ENCODE measurements at places on chromosomes 13 and 19.

GRCh38 chr19:377801-378581 lies 31.0 kb downstream of the C2CD4C start:
- no peak for DNase-seq

DNA sequence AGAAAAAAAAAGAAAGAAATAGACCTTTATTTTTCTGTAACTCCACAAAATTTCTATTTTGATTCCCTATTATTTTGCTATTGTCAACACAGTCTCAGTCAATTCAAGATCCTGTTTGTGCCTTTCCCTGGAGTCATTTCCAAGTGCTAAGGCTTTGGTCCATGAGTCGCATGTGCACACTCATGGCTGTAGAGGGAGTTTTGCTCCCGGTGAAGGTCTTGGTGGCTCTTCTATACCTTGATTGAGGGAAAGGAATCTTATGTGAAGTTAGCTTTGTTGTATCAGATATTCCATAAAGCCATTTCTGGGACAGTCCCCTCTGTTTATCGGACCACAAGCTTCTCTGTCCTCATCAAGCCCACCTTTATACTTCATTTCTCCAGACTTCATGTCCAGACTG lies 58.7 kb upstream of the ALOX5AP start:
- DNase-seq = no peak

DNA sequence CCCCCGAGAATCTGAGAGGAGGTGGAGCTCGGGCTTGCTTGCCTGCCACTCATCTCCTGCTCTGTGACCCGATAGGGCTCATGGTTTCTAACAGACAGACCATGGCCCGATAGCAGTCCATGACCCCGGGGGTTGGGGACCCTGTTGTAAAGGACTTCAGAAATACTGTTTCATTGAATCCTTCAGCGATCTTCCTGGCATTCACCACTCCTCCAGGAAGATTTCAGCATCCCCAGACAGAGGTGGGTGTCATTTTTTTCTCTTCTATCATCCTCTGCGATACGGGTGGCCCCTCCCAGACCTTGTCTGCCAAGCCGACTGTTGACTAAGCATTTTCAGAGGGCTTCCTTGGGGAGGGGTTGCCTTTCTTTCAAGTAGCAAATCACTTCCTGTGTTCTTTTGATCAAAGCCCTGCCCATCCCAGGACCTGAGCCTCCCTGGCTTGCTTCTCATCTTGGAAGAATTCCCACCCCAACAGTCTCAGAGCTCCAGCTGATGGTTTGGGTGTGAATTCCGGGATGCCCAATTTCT lies 1.7 kb downstream of the MYO1F start:
- no peak for DNase-seq

DNA sequence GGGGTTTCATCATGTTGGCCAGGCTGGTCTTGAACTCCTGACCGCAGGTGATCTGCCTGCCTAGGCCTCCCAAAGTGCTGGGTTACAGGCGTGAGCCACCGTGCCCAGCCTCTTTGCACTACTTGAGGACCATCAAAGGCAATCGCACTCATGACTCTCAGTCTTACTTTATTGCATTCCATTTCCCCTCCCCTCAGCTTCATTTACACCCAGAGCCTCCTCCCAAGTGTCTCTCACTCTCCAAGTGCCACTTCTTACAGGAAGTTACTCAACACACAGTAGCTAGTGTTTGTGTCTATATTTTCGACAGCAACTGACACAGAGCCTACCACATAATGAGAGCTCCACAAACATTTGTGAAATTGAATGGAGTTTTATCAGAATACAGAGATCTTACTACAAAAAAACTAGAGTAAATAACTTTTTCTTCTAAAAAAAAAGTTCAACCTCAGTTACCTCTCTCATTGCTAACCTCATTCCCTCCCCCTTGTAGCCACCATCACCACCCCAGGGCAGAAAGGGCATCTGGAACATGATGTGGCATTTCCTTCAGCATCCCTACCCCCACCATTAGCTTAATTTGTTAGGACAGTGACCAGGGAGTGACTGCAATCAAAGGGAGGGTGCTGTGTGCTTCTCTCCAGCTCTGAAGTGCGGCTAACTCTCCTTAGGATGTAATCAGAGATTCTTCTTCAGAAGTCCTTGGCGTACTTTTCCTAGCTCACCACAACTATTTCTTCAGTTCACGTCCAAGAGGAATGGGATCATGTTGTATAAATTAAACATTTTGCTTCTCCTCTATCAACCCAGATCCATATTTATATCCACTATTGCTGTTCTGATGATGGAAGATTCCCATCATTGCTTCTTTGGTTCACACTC lies 17.0 kb upstream of the RUBCNL start:
- no peak for DNase-seq

DNA sequence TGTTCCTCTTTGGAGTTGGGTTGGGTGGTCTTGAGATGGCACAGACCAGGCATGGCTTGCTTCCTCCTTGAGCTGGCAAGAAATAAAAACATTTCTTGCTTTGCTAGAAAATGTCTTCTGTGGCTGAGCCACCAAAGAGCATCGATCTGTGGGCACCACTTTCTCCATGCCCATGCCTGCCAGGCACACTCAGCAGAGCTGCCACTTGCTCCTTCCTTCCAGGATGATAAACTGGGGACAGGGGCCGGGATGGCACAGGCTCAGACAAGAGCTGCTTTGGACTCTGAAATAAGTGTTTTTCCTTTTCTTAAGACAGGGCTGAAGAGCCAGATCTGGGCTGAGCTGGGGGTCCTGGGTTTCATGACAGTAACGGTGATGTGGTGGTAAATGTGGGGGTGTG lies 32.8 kb downstream of the NFIX start:
- DNase-seq = no peak

- no peak for DNase-seq
These were observed 1.2 kb downstream of the CD70 start for GRCh38 chr19:6589711-6590257.

- no peak for DNase-seq
These were observed 1028.0 kb downstream of the UQCRFS1 start for GRCh38 chr19:28184997-28185396.

DNA sequence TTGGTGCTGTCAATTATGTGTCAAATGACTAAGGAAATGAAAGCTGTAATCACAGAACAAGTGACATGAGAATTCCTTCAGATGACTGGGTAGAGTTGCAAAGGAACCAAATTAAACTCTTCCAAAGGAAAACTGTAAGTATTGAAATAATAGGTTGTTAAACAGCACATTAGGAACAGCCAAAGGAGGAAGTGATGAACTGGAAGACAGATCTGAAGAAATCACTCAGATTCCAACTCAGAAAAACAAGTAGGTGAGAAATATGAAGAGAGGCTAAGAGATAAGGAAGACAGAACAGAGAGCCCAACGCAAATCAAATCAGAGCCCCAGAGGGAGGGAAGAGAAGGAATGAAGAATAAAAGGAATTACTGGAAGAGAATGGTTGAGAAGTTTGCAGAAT lies 15.4 kb downstream of the TMEM161A start:
- no peak for DNase-seq

DNA sequence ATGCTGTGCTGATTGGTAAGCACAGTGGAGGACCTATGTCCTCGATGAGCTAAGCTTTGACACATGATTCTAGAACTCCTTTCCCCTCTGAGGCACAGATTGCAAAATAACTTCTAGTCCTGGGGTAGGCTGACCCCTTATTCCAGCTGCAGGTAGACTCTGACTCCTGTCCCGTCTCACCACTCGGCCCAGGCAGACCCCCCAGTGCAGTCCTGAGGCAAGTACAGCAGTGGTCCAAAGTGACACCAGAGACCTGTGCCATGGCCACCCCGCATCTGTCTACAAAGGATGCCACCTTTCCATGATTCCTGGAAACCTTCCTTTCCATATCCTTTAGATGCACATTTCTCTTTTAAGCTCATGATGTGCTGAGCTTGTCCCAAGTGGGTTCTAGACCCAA lies 482.5 kb downstream of the ZNF536 start:
- DNase-seq = no peak

DNA sequence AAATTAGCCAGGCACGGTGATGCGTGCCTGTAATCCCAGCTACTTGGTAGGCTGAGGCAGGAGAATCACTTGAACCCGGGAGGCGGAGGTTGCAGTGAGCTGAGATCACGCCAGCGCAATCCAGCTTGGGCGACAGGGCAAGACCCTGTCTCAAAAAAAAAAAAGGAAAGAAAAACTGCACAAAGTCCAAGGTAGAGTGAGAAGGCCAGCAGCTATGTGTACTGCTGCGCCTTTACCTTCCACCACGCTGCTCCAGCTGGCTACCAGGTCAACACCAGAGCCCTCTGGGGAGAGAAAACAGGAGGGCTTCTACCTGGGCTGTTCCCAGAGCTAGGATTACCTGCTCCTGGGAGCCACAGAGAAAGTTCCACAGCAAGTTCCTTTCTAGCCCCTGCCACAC lies 3.2 kb downstream of the ELL start:
- no peak for DNase-seq

- DNase-seq = no peak
These were observed 321.7 kb downstream of the DCT start for GRCh38 chr13:94157705-94158218.

DNA sequence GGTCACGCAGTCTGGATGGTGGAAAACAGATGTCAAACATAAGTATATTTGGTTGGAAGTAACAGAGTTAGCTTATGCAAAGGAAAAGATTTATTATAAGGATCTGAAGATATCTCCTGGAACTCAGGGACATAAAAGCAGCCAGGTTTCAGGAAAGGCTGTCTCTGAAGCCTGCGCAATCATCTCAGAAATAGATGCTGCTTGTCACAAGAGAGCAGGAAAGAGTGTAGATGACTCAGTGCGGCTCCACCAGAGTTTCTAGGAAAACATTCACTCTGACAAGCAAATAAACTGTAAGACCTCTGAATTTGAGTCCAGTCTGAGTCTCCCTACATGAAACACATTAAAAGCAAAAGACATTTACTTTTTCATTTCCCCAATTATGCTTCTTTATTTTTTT lies 220.4 kb upstream of the HTR2A start:
- no peak for DNase-seq

- DNase-seq = no peak
These were observed 62.8 kb upstream of the ATP12A start for GRCh38 chr13:24617256-24618010.

DNA sequence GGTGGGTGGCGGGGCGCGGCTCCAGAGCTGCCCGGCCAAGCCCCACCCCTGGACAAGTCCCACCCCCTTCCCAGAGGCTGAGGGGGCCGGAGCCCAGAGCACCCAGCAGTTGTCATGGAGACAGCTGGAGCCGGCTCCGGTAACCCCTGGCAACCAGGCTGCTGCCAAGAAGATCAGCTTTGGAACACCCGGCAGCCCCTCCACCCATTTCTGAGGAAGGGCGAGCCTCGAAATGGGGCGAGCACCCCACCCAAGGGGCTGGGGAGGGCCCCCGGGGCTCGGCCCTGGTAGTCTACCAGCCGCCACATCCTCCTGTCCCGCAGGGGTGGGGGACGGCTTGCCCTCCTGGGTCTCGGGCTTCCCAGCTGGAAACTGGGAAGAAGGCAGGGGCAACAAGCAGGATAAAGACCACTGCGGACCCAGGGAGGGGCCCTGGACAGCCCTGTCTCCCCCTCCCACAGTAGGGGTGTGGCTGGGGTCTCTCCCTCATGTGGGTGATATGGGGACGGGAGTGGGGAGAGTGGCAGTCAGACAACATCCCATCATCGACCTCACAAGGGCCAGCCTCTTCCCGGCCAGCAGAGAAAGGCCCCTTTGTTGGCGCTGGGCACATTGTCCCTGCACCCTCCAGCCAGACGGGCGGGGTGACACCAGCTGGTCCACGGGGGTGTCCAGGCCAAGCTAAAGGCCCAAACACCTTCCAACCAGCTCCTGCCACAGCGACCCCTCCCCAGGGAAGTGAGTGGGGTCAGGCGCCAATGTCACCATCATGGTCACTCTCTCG lies 1.5 kb downstream of the CERS1 start:
- DNase-seq = no peak

DNA sequence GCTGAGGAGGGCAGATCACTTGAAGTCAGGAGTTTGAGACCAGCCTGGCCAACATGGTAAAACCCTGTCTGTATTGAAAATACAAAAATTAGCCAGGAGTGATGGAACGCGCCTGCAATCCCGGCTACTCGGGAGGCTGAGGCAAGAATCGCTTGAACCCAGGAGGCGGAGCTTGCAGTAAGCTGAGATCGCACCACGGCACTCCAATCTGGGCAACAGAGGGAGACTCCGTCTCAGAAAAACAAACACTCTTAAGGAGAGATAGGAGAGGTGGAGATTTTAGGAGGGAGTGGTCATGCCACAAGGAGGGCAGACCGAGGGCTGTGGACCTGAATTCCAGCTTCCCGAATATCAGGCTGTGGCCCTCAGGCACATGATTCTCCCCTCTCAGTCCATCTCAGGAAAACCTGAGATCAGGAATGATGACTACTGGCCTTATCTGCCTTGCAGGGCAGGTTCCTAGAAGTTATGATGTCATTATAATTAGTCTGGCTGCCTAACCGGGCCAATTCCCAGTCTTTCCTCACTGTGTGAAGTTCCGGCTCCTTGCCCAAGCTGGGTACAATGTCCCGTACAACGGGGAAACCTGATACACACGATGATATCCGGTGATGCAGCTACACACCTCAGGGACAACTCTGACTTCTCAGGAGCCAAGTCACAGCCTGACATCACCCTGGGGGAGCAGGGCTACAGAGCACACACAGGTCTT lies 2.5 kb downstream of the SLC35E1 start:
- DNase-seq = no peak

DNA sequence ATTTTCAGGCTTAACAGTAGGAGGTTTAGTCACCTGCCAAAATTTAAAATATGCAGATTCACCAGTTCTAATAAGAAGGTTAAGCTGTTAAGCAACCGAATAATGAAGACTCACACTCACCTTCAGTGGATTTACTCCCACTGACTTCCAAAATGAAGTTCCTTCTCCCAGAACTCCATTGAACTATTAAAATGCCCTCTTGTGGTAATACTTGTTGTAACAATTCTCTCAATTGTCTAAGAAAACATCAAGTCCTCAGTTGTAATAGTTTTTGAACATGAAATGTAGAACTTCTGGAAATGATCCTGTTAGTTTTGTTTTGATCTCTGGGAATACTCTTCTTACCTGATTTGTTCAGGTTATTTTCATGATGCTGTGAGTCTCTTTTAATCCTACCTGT lies 522.0 kb upstream of the ATXN8OS start:
- DNase-seq = no peak

- no peak for DNase-seq
These were observed 5.9 kb downstream of the MED16 start for GRCh38 chr19:887072-887471.

DNA sequence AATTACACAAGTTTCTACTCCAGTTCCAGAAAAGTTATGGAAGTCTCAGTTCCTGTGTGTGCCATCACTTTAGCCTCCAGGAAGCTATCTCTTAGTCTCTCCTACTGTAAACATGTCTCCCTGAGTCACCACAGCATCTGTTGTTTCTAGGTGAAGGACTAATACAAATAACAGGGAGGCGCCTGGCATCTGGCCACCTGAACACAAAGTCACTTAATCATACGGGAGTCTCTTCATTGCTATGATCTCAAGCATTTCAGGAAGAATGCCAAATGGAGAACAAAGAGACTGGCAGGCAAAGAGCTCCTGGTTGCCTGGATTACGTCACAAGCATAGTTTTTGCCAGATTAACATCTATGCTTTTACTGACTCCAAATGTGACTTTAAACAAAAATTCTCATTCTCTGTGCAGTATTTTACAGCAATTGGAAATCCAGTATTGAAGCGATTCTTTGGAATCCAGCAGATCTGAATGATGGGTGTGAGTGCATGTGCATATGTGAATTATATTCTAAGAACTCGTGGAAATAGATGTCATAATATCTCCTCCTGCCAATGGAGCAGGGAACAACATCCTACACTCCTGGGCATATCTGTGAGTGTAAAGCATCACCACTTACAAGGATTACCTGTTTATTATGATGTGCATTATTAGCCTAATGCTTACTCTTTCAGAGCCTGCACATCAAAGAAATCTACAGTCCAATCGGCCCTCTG lies 572.8 kb downstream of the PCDH9 start:
- no peak for DNase-seq

All from NCI-H187 treated with DMSO at 0.1 percent for 48 hours (cell line).